HEK293T (cell line): ENCODE measurements at places on chromosomes 4 and X.

GRCh38 chr4:54386042-54386669, 157.1 kb downstream of the PDGFRA start:
- DNase-seq = no peak

GRCh38 chr4:48687313-48688051, 92.6 kb downstream of the FRYL start:
- no peak for DNase-seq

DNA sequence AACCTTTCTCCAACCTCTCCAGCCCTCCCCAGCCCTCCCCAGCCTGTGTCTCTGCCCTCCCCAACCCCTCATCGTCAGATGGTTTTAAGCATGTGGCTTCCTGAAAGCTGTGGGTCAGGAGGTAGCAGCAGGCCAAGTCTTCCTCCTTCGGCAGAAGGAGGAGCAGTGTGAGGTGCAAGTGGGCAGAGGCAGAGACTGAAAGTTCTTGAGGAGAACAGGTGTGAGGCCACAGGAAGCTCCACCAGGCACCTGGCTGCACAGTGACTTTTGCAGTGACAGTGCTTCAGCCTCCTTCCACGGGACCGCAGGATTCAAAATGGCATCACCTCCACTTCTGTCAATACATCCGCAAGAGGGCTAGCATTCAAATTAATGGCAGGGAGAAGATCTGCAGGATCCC, 203.9 kb upstream of the LEF1 start:
- DNase-seq = no peak

DNA sequence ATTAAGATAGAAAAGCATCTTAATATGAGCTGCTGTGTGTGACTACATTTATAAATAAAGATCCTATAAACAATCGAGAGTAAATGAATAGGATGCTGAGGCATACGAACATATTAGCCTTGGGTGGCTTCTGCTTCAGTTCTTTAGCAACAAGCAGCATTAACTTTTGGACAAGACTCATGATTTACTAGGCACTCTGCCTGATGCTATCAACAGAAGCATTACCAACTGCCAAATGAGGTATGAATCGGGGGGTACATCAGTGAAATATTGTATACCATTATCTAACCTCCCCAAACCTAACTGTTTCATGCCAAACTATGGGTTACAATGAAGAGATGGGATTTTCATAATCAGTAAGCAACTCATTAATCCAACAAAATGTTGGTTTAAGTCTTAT, 113.1 kb downstream of the RAB28 start:
- DNase-seq = no peak

GRCh38 chrX:125202591-125203248, 117.0 kb upstream of the TEX13C start:
- no peak for DNase-seq

- DNase-seq = no peak
These were observed 28.7 kb upstream of the IRAK1 start for GRCh38 chrX:154048398-154048797.
